ENCODE measurements at places on chromosomes 2 and 18. TPM values are rescaled to one million over a fixed set of nuclear protein-coding genes. Genes with fewer than 3 reads are reported as not detected.

The TXNDC2 gene
- 0.30 TPM for total RNA-seq

The GALNT13 gene
- total RNA-seq, result not detected

The GPR17 gene
- not detected for total RNA-seq

The TMEM198 gene
- 0.95 TPM for total RNA-seq

The GPBAR1 gene
- total RNA-seq, result 0.75 TPM

The RNF152 gene
- total RNA-seq, result 0.03 TPM

The SERPINB11 gene
- total RNA-seq, result not detected

The HMSD gene
- 9.6 TPM for total RNA-seq

The FAM110C gene
- total RNA-seq, result 5.1 TPM

The RNPEPL1 gene
- 135 TPM for total RNA-seq

The BBS5 gene
- 1.1 TPM for total RNA-seq

The PUS10 gene
- 7.5 TPM for total RNA-seq

The ESCO1 gene
- 22.9 TPM for total RNA-seq

The LONRF2 gene
- total RNA-seq, result 0.08 TPM

The GPR45 gene
- total RNA-seq, result not detected

The SNORC gene
- 1.3 TPM for total RNA-seq

The ASPRV1 gene
- total RNA-seq, result 0.98 TPM

The ANXA4 gene
- 86.9 TPM for total RNA-seq

The ABCB11 gene
- not detected for total RNA-seq
